ENCODE measurements at places on chromosomes 2 and 18.

- no peak for DNase-seq
These were observed 96.0 kb upstream of the FHL2 start for GRCh38 chr2:105494683-105495425.

- no peak for DNase-seq
These were observed 114.1 kb downstream of the MMADHC start for GRCh38 chr2:149473521-149473920.

GRCh38 chr2:176540995-176541394 is 271.8 kb downstream of the MTX2 start:
- no peak for DNase-seq

- DNase-seq = no peak
These were observed 13.6 kb downstream of the ADCY3 start for GRCh38 chr2:24906466-24906865.

DNA sequence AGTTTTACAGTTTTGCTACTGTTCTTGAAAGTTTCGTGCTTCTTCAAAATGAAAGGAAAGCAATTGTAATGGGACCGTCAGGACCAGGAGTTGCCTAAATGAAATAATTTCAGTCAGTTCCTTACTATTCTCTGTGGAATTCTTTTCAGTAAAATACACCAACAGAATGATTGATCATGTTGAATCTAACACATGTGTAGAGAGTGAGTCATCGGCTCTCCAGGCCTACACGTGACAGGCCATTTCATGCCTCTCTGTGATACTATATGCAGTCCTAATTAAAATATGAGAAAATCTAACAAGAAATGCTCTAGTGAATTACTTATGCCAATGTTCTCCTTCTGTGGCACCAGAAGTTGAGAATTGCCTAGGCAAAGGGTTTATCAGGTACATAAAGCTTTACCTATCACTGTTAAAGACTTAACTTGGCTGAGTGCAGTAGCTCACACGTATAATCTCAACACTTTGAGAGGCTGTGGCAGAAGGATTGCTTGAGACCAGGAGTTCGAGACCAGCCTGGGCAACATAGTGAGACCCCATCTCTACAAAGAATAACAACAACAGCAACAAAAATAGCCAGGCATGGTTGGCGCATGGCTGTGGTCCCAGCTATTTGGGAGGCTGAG is 199.4 kb downstream of the LRRTM1 start:
- no peak for DNase-seq

DNA sequence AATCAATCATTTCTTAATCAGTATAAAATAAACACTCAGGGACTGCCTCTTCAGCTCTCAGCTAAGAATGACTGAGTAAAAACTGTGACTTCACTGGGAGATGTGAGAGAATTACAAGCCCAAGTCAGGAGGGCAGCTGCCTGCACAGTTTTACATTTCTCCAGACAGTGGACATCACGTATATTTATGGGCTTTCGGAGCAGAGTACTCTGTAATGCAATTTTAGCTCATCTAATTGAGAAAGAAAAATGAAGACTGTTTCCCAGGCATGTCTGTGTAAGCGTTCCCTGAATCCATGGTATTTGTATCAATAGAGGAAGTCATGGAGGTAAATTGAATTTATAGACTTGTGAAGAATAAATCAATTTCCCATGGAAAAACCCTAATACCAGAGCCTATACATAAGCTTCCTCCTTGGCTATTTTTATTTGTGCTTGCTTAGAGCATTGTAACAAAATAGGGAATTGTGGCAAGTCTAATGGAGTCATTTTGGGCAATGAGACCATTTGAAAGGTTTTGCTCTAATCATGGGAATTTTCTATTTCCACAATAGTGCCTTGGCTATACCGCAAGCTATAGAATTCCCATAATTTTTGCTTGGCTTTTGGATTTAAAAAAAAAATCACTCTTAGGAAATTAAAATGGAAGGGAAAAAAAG is 87.2 kb downstream of the SLC5A7 start:
- DNase-seq = no peak

DNA sequence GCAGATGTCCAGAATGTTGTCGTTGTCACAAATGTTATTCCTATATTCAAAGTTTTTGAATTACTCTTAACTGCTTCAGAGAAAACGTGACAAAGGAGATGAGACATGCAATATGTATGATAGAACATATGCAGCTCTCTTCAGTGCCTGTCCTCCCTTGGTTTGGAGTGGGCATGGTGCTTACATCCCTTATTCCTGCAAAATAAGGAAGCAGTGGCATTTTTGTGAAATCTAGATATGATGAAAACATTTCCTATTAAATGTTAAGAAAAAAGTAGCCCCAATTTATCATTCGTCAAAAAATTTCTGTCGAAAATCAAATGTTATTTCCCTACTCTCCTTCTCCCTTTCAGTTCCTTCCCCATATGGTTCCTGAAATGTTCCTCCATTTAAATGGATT is 457.5 kb upstream of the FANCL start:
- DNase-seq = no peak

DNA sequence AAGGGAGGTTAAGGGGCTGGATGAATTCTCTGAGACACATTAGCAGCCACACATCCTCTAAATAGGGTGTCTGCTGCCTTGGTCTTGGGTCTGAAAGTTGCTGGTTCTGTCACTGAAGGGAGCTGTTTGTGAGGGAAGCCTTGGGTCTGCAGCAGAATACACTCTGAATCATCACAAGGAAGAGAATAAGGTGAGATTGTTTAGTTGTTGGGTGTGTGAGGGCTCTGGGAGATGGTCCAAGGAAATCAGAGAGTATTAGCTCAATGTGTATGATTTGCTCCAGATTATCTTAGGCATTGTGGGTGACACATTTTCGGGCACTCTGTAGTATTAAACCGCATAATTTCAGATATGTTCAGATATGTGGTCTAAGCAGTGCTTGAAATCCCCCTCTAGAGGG is 548.5 kb downstream of the SLC4A3 start:
- no peak for DNase-seq

- no peak for DNase-seq
These were observed 242.4 kb downstream of the KLHL29 start for GRCh38 chr2:23627236-23628009.

- DNase-seq = no peak
These were observed 137.1 kb downstream of the ARHGAP28 start for GRCh38 chr18:6866552-6867085.

DNA sequence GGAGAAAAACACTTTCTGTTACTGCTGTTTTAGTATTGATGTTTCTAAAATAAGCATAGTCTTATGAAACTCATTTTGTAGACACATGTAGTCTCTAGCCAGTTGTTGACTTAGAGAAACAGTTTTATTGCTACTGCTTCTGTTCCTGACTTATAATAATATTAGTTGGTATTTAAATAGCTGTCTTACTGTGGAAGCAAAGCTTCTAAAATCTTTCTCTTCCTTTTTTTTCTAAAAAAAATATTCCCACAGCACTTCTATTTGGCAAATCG is 121.8 kb downstream of the MTX2 start:
- DNase-seq = no peak

DNA sequence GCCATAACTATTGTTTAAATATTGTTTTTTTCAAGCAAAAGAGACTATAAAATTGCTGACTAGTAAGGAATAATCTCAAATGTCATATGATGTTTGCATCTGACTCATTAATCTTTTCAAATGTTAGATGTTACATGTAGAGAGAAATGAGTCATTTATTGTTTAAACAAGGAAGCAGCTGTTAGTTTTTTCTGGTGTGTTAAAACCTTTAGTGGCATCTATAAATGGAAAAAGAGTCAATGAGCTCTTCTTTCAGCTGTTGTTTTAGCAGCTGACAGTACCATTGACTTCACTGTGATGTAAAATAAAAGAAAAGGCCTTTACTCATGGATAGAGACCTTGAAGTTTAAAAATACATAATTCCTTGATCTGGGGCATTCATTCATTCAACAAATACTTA is 1.8 kb upstream of the KLHL41 start:
- no peak for DNase-seq

DNA sequence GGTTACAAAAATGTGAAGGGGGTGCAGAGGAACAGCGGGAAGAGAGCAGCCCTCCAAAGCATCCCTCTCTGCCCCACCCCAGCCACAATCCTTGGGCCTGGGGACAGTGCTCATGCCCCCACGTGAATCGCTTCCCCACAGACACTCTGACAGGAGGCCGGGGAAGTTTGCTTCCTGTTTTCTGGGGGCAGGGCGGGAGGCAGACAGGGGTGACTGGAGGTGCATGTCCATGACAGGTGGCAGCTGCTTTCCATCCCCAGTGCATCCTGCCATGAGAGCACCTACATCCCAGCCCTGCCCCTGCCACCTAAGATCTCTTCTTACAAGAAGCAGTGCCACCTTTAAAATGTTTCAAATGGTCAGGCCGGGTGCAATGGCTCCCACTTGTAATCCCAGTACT is 47.2 kb upstream of the UBE2F start:
- DNase-seq = no peak

Data from cerebellar cortex (tissue), 1 donor.